ENCODE measurements at places on chromosomes 7 and 10. TPM values are rescaled to one million over a fixed set of nuclear protein-coding genes. Genes with fewer than 3 reads are reported as not detected.

DIP2C gene
- polyA plus RNA-seq, result 24.8 TPM

ERVW-1 gene
- 3.0 TPM for polyA plus RNA-seq

CALHM1 gene
- polyA plus RNA-seq, result 0.14 TPM

WNT2 gene
- 0.70 TPM for polyA plus RNA-seq

ERLIN1 gene
- polyA plus RNA-seq, result 52.8 TPM

ASB4 gene
- polyA plus RNA-seq, result 0.26 TPM

AP4M1 gene
- 39.0 TPM for polyA plus RNA-seq

NPFFR1 gene
- 0.17 TPM for polyA plus RNA-seq

- peak; percentile 52 for DNase-seq
Measured at GRCh38 chr10:114103284-114103683, 59.6 kb downstream of the ADRB1 start.

DNA sequence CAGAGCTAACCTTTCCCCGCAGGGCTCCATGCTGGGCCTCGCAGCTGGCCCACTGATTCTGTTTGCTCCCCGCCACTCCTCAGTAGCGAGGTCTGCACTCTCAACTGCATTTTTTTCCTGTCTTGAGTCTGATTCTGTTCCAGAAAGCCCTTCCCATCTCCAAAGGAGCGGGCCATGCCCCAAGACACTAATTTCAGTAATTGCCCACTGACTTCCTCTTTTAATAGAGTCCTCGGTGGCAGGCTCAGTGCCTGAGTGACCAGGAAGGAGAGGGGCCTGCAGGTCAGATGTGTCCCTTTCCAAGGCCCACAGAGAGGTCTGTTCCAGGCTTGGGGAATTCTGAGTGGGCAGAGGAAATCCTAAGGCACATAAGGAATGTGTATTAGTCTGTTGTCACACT, 77.4 kb downstream of the ADCY1 start:
- DNase-seq, result no peak

DNA sequence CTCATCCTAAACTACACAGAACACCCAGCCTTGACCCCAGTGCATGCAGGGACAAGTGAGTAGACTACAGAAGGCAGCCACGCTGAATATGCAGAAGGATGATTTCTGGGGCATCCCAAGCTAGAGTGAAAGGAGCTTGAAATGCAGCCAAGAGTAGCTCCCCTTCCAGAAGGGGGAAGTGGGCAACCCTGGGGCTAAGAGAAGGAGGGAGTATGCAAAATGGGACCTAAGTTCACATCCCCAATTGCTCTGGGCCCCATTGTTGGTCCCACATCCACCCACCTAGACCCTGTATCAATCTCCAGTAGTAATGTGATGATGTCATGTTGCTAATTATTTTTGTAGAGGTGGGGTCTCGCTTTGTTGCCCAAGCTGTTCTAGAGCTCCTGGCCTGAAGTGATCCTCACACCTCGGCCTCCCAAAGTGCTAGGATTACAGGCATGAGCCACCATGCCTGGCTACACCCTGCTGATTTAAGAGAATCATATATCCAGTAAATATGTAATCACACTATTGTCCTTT, 5.6 kb upstream of the PSTK start:
- DNase-seq, result no peak

DNA sequence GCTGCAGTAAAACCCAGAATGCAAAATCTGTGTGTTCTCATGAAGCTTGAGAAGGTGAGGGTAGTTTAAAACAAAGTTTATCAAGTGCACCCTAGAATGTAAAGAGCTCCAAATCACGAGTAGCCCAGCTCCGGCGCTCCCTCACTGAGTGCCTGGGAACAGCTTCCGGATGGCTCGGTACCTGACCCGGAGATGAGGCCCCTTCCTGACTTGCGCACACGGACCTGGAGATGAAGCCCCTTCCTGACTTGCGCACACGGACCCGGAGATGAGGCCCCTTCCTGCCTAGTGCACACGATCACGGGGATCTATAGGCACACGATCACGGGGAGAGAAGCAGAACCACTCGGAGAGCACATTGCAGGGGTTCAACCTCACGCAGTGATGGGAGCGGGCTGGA, 322.1 kb upstream of the RNF32 start:
- no peak for DNase-seq

GRCh38 chr10:26310361-26310760, 93.8 kb downstream of the GAD2 start:
- no peak for DNase-seq

GRCh38 chr10:6305401-6306321, 102.9 kb downstream of the PFKFB3 start:
- no peak for DNase-seq

DNA sequence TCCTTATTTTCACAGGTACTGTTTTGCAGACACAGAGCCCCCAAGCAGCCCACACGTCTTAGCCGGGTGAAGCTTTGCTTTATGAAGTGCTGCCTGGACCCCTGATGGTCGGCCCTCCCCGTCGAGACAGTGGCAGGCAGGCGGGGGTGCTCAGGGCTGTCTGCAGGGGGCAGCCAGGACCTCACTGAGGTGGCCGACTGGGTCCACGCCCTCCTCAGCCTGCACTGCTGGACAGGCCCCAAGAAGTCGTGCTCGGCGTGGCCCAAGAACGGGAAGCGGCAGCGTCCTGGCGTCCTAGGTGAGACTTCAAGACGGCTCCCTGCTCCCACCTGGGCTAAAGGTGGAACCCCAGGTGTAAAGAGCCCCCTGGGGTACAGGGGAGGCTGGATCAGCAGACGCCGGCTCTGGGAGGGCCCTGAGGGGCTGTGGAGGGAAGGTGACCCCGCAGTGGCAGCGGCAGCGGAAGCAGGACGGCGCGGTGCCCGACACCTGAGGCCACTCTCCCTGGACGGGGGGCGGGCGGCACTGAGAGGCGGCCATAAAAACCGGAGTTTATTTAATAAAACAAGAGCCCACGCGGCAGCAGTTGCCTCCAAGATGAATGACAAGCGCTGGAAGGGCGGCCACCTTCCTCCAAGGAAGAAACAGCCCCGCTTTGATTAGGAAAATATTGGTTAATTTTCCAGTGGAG, 179.4 kb downstream of the ELFN1 start:
- no peak for DNase-seq

DNA sequence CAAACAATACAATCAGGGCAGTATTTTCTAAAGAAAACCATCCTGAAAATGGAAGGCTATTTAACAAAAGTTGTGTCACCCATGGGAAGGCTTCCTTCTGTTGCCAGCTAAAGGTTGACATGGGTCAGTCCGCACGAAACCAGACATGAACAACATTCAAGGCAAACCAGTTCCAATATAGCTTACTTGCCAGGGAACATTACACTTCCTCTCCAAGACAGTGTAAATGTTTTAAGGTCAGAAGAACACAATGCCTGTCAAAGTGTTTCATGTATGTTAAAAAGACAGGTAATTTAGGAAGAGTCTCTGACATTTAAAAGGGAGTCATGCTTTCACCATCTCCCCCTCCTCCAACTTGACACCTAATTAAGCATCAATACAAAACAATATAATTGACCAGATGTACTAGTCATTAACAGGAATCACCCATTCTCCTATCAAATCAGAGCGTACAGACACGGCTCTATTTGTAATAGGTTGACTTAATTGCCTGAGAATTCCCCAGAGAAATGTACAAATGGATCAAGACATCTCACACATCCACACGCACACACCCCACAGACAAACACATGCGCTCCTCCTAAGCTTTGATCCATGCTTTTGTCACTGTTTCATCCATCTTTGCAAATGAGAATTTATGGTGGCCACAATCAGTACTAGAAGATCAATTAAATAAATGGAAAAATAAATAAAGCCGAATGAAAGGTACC, 69.5 kb downstream of the CACNA2D1 start:
- no peak for DNase-seq

DNA sequence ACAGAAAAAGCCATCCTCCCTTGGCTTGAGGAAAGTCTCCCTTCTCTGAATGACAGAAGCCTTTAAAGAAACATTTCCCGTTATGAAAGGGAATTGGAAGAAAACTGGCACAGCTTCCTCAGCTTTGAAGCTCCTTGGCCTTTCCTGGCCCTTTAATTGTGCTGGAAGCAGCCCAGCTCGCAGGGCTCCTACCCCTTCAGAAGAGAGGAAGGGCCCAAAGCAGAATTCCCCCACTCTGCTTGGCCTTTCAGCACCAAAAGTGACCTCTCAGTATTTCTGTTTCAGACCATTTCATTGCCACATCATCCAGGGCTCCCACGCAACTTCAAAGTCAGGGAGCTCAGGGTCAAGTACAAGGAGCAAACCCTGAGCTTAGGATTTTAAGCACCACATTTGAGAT, 4.2 kb downstream of the AFAP1L2 start:
- no peak for DNase-seq

GRCh38 chr7:120806669-120807068, 51.3 kb downstream of the TSPAN12 start:
- peak; percentile 46 for DNase-seq

GRCh38 chr7:94530109-94530508, 20.5 kb downstream of the CASD1 start:
- no peak for DNase-seq

GRCh38 chr7:37765421-37765829, 81.9 kb downstream of the GPR141 start:
- no peak for DNase-seq

DNA sequence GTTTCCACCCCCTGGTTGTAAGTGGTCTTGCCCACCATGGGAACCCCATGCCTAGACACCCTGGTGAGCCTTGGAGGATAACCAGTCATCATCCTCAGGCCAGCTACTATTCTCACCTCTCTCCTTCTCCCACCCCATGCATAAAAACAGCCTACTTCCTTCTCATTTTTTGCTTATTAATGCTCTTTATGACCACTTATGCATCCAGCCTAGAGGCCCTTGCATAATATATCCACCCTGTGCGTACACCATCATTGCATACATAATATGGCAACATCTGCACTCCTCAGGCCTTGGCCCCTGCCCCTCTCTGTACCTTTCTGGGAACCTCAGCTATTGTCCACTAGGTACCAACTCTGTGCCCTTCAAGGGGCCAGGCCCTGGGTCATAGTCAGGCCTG, 91.0 kb downstream of the CDH23 start:
- no peak for DNase-seq

- DNase-seq, result no peak
Measured at GRCh38 chr7:138607216-138608126, 93.7 kb downstream of the SVOPL start.

- no peak for DNase-seq
Measured at GRCh38 chr10:106577266-106577665, 587.2 kb downstream of the SORCS1 start.

DNA sequence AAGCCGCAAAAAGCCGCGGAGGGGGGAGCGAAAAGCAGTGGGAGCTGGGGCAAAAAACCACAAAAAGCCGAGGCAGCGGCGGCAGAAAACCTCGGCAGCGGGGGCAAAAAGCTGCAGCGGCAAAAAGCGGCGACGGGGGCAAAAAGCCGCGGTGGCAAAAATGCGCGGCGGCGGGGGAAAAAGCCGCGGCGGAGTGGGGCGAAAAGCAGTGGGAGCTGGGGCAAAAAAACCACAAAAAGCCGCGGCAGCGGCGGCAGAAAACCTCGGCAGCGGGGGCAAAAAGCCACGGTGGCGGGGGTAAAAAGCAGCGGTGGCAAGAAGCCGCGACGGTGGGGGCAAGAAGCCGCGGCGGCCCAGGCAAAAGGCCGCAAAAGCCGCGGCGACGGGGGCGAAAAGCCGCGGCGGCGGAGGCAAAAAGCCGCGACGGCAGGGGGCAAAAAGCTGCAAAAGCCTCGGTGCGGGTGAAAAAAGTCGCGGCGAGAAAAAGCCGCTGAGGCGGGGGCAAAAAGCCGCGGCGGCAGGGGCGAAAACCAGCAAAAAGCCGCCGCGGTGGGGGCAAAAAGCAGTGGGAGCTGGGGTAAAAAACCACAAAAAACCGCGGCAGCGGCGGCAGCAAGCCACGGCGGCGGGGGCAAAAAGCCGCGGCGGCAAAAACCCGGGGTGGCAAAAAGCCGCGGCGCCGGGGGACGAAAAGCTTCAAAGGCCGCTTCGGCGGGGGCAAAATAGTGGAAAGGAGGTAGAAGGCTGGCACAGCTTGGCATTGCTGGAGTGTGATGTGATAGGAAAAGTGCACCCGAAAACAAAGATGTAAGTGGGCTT, 135.9 kb downstream of the ZNF92 start:
- DNase-seq, result no peak

GRCh38 chr10:11757454-11757820, 15.3 kb downstream of the ECHDC3 start:
- DNase-seq, result peak; percentile 66

Measured in renal pelvis (tissue), 12 donors.